Esophagus mucosa (tissue), 1 donor: ENCODE measurements at places on chromosomes 7 and 10. TPM values are rescaled to one million over a fixed set of nuclear protein-coding genes. Genes with fewer than 3 reads are reported as not detected.

Gene ZNF117
- 10.7 TPM for total RNA-seq

Gene FEZF1
- total RNA-seq: not detected

Gene TMEM184A
- total RNA-seq: 86.6 TPM

Gene DGKB
- 0.08 TPM for total RNA-seq

Gene EBLN1
- total RNA-seq: not detected

Gene GJC3
- 0.20 TPM for total RNA-seq

Gene NKX2-3
- 0.12 TPM for total RNA-seq

Gene SPDYE16
- not detected for total RNA-seq

Gene NME8
- total RNA-seq: not detected

Gene DOCK1
- 37.6 TPM for total RNA-seq

Gene CDNF
- 1.2 TPM for total RNA-seq

Gene PRPS1L1
- not detected for total RNA-seq

Gene PAX4
- total RNA-seq: not detected

Gene DRGX
- not detected for total RNA-seq

Gene NUPR2
- total RNA-seq: 0.32 TPM

Gene TSPAN12
- total RNA-seq: 0.92 TPM

Gene PLXDC2
- 24.3 TPM for total RNA-seq

Gene TFPI2
- total RNA-seq: 0.24 TPM

Gene ICA1
- 9.4 TPM for total RNA-seq

Gene ACTL6B
- total RNA-seq: not detected

Gene STEAP4
- total RNA-seq: 23.6 TPM

Gene ADCY1
- 0.40 TPM for total RNA-seq

Gene FANK1
- 3.2 TPM for total RNA-seq

Gene HMX3
- not detected for total RNA-seq

Gene SLC25A13
- 12.0 TPM for total RNA-seq

Gene WDFY4
- 1.6 TPM for total RNA-seq

Gene LRRC18
- not detected for total RNA-seq

Gene GLI3
- 15.0 TPM for total RNA-seq

Gene PLCE1
- 0.56 TPM for total RNA-seq

Gene SEC23IP
- total RNA-seq: 30.8 TPM

Gene FGF8
- not detected for total RNA-seq

Gene SLC39A12
- 0.08 TPM for total RNA-seq

Gene NPFFR1
- total RNA-seq: 0.04 TPM

Gene MSANTD7
- total RNA-seq: 7.7 TPM

Gene TMEM229A
- total RNA-seq: not detected

Gene COL26A1
- not detected for total RNA-seq

Gene SGMS1
- total RNA-seq: 20.8 TPM

Gene FRMPD2
- total RNA-seq: not detected

Gene COL28A1
- 0.16 TPM for total RNA-seq

Gene CUBN
- total RNA-seq: 0.12 TPM

Gene FBXL13
- total RNA-seq: 0.36 TPM

Gene LZTS2
- 23.0 TPM for total RNA-seq

Gene UPK3BL2
- total RNA-seq: 88.8 TPM

Gene H2BK1
- total RNA-seq: not detected

Gene MMP21
- 0.08 TPM for total RNA-seq

Gene CELF2
- total RNA-seq: 3.5 TPM

Gene ELFN1
- 0.68 TPM for total RNA-seq

Gene CPA2
- total RNA-seq: not detected

Gene SCIN
- total RNA-seq: 1.1 TPM

Gene MIOS
- 36.2 TPM for total RNA-seq

Gene NRCAM
- total RNA-seq: 10.9 TPM

Gene ERVW-1
- total RNA-seq: not detected

Gene FOXK1
- 21.7 TPM for total RNA-seq

Gene MGMT
- 16.5 TPM for total RNA-seq

Gene MYOF
- total RNA-seq: 134 TPM

Gene NODAL
- 0.48 TPM for total RNA-seq

Gene TMEM178B
- 4.0 TPM for total RNA-seq

Gene ITIH2
- total RNA-seq: not detected

Gene PTN
- total RNA-seq: 28.6 TPM
